ENCODE measurements at places on chromosomes 4 and X.
A peak's percentile ranks its signal among the peaks of the same experiment; 100 is the strongest.

GRCh38 chrX:8848441-8848840 is 47.3 kb upstream of the FAM9A start:
- DNase-seq = no peak

DNA sequence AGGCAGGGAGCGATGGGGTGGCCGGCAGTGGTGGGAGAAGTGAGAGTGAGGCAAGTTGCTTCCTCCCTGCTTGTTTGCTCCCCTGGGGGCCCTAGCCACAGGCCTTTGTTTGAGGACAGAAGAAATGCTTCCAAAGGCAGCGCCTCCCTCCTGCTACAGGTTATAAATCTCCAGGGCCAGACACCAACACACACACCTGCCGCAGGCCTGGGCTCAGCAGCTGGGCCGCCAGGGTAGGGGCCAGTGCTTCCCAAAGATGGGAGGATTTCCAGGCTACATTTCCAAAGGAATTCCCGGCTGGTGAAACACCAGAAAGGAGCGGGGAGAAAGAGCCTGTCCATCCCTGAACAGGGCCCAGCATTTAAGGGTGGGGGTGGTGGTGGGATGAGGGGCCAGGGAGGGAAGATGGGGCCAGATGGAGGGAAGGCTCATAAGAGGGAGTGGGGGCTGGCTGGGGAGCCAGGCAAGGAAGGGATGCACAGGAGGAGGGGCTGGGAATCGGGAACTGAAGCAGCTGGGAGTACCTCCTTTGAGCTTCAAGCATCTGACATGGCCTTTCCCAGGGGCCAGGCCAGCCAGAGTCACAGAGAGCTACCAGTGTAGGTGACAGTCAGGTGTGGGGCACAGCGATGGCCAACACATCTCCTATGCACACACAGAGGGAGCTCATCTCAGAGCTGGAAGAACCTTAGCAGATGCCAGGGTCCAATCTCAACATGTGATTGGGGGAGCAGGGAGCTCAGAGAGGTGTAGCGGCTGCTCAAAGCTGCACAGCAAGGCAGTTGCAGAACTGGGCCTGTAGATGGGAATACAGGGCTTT is 143.9 kb downstream of the PJA1 start:
- DNase-seq = no peak

DNA sequence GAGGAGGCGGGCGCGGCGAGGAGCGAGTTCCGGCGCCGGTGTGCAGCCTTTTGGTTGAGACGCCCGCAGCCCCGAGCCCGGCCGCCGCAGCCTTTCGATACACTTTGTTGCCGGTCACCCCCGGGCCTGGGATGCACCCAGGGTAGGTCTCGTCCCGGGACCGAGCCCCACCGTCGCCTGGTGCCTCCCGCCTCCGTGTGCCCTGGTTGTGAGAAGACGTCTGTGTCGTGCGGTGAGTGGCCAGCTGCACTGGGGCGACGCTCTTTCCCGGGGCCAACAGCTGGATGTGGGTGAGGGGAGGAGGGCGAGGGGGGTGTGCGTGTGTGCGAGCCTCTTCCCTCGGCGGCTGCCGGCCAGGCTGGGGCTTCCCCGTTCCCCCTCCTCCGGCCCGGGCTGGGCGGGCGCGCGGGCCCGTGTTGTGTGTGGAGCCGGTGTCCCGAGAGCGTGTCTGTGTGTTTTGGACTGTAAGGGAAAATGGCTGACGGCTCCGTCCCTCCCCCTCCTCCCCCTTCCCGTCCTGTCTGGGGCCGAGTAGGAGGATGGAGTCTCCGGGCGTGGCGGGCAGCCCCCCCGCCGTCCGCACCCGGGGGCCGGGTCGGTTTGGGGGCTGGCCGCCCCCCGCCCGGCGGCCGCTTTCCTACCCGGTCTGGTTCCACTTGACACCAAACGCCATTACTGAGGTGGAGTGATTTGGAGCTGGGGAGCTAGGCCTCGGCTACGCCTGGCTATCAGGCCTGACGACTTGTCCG is 807 bp downstream of the USP9X start:
- peak; percentile 14 for DNase-seq

DNA sequence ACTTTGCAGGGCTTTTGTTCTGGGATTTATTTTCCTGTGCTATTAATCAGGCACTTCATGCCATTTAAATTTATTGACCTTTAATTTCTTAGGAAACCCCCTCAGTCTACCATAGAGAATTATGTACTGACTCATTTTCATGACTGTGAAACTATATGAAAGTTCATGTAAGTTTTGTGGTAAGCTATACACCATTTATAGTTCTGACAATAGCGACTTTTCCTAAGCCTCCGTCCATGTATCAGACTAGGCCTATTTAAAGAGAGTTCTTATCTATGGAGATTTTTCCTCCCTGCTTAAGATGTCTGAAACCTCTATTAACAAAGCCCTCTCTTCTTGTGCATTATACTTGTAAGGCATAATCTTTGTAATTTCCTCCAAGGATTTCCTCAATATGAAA is 111.6 kb downstream of the AFF2 start:
- DNase-seq = no peak

DNA sequence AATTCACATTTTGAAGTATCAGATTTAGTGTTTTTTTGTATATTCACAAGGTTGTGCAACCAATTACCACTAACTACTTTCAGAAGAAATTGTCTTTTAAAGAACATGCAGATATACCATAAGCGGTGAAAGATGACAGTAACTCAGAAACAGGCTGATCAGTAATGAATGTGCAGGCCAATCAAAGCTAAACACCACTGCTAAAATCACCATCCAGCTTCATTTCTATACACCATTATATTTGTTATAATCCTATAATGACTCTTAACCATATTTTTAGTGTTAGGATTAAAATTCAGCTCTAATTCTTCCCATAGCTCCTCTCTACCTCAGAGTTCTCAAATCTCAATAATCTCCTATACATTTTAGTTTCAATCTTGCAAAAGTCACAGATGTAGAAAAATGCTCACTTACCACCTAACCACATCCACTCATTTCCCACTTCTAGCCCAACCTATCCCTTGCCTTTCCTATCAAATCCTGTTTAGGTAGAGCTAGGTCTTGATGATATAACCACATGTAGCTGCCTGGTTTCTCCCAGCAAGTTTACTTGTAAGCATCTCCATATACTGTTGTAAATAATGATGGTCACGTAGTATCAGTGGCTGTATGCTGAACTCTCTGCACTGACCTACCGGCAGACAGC is 16.6 kb downstream of the COQ2 start:
- no peak for DNase-seq

DNA sequence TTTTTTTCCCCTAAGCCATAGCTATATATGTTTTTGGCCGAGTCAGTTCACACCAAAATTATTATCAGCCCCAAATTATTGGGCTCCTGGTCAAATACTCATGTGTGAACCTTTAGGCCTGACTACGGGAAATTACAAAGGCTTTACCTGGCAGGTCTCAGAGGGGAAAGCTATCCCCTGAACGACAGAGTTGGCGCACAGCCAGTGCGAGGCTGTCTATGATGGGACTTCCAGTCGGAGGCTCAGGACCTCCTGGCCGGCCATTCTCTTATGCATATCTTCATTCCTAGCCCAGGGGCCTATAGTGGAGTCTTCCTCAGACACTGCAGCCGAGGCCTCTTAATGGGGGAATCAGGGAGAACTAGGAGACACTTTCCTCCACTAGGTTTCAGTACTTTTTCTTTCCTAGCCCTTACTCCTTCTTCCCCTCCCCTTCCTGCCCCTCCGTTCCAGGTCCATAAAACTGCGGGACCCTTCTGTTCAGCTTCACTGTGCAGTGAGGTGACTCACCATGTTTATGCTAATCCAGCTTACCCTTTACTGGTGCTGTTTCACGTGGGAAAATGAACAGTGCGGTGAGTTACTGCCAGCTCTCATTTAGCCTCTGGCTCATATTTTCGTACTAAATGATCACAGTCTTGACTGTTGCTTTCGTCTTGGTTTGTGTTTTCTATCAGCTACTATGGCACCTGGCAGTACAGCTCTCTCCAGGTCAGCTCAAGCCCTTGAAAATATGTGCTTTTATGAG is 533.9 kb downstream of the FSTL5 start:
- DNase-seq = no peak

GRCh38 chrX:106997611-106998010 is 2.4 kb downstream of the MORC4 start:
- DNase-seq = no peak

DNA sequence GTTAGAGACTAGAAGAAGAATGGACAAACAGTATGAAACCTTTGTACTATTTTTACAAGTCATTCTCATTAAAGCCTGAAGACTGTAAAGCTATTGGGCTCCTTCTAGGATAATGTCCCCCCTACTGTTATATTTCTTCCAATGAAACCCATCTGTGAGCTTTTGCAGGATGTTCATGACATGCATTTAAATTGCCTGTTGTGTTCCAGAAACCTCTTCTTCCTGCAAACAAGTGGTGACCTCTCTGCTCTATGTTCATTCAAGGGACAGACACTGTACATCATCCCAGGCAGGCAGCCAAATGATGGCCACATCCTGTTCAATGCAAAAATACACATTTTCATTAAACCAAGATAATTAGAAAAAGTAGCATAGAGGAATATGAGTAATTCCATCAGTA is 128.0 kb downstream of the C4orf33 start:
- no peak for DNase-seq

DNA sequence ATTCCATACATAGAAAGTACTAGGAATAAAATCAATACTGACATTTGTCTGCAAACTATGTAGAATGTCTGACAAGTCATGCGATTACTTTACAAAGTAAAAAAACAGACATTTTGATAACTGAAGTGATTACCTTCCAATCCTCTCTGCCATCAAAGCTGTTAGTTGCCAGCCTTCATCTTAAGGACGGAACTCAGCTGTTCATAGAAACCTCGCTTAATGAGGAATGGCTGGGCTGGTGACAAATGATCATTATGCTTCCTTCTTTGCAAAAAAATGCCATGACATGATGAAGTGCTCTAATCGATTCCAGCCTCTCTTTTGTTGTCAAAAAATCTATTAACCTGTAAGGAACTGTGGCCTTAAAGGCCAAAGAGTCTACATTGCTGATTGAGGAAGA is 1214.9 kb upstream of the IGFBP7 start:
- no peak for DNase-seq

- DNase-seq = no peak
Observed at GRCh38 chrX:129823522-129823921, 20.2 kb downstream of the ZDHHC9 start.

DNA sequence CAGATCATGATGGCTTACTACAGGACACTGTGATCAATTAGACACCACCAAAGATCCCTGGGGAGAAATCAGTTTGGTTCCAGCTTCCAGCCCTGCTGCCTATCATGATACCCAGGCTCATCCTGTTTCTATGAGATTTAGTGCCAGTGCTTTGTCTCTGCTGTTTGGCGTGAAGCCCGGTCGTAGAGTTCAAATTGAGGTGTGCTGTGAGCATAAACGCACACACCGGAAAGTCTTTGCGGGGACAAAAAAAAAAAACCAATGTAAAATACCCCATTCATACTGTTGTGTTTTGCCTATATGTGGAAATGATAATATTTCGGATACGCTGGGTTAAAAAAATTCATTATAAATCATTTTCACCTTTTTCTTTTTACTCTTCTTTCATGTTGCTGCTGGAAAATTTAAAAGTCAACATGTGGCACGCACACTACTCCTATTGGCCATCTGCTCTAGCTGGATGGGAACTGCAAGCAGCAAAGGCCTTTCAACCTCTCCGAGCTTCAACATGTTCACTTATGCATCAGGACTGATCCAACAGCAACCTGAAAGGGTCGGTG is 607 bp upstream of the DKC1 start:
- no peak for DNase-seq

DNA sequence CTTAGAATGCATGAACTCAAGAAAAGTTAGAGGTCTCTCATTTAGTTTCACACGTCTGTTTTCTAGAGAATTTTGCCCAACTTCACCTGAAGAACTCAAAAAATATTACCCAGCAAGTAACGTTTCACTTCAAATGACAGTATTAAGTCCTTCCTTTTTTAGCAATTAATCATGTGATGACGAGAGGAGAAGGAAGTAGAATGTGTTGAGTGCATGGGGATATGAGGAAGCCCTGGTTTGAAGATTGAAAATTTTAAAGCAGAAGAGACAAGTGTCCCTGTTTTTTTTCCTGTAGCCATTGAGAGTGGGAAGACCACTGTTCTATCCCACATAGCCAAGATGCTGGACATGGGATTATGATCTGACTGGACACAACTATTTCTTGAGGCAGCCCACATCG is 406.3 kb upstream of the CPEB2 start:
- no peak for DNase-seq

DNA sequence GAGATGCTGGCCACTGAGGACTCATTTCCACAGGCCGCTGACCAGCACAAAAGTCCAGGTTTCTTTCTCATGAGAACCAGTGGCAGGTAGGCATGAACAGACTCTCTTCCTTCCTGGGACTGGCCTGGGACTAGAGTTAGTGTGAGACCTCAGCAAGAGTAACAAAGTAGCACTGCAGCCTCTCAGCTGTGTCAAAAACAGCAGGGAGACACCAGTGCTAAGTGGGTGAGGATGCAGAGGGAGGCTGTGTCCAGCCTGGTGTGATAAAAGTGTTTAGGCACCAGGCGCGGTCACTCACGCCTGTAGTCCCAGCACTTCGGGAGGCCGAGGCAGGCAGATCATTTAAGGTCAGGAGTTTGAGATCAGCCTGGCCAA is 42.9 kb downstream of the TRIM2 start:
- no peak for DNase-seq

Data from fibroblast of gingiva (primary cell).